Mesothelial cell of epicardium (in vitro differentiated cells): ENCODE measurements at places on chromosomes 7 and 10.

GRCh38 chr10:46530249-46531186, 25.9 kb downstream of the GPRIN2 start:
- H3K27ac ChIP-seq = no peak overlapping the region
- H3K4me1 ChIP-seq = no peaks in the 10 kb centered on the region
- no peak overlapping the region for H3K4me3 ChIP-seq
- DNase-seq = no peak

- no peak for DNase-seq
- H3K4me3 ChIP-seq = no peak overlapping the region
- H3K27ac ChIP-seq = no peak overlapping the region
- H3K27me3 ChIP-seq = peaks cover 3% of the 10 kb centered on the region
Observed at GRCh38 chr10:108052981-108053380, 888.5 kb upstream of the SORCS1 start.

DNA sequence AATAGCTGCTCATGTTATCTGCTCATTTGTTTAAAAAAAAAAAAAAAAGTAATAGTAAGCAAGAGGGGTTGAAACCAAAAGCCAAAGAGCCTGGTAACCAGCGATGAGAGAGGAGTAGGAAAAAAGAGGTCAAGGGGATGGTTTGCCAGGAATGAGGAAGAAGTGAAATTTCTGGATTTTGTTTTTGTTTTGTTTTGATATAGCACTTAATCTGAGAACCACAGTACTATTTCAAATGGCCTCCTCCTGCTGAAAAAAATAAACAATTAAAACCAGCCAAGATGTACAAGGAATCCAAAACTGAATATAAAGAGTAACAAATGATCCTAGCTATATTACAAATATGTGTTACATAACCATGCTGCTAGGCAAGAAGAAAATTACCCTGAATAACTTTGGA, 213.1 kb downstream of the FGFR2 start:
- no peak overlapping the region for H3K4me3 ChIP-seq
- H3K27me3 ChIP-seq = no peaks in the 10 kb centered on the region
- no peak overlapping the region for H3K27ac ChIP-seq
- peaks cover 2% of the 10 kb centered on the region for H3K36me3 ChIP-seq
- DNase-seq = no peak

- no peak for DNase-seq
- H3K36me3 ChIP-seq = peaks cover 3% of the 10 kb centered on the region
- no peaks in the 10 kb centered on the region for H3K27me3 ChIP-seq
- H3K4me1 ChIP-seq = peaks cover 50% of the 10 kb centered on the region
Observed at GRCh38 chr10:34584164-34584563, 230.9 kb downstream of the PARD3 start.

DNA sequence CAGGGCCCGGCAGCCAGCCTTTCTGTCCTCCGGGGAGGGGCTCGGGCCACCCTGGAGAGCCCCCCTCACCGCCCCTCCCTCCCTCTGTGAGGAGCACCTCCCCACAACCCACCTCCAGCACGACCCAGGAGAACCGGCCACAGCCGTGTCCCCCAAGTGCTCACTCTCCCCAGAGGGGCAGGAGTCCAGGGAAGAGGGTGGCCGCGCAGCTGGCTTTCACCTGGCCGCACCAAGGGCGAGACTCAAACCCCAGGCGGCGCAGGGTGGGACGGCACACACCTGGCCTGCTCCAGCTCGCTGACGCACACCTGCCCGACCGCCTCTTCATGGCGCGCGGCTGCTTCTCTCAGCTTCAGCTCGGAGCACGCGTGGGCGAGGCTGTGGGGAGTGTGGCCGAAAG, 73.4 kb downstream of the CFAP46 start:
- H3K4me3 ChIP-seq = no peak overlapping the region
- H3K4me1 ChIP-seq = peaks cover 9% of the 10 kb centered on the region
- H3K27ac ChIP-seq = no peak overlapping the region
- no peaks in the 10 kb centered on the region for H3K36me3 ChIP-seq
- H3K27me3 ChIP-seq = peaks cover 26% of the 10 kb centered on the region

- DNase-seq = no peak
- H3K36me3 ChIP-seq = peaks cover 7% of the 10 kb centered on the region
- no peak overlapping the region for H3K27ac ChIP-seq
- H3K27me3 ChIP-seq = no peaks in the 10 kb centered on the region
- H3K4me3 ChIP-seq = no peak overlapping the region
- H3K4me1 ChIP-seq = peaks cover 8% of the 10 kb centered on the region
Observed at GRCh38 chr7:101453617-101454016, 90.9 kb downstream of the COL26A1 start.

- no peaks in the 10 kb centered on the region for H3K36me3 ChIP-seq
- H3K27me3 ChIP-seq = no peaks in the 10 kb centered on the region
- DNase-seq = no peak
- no peak overlapping the region for H3K27ac ChIP-seq
- no peak overlapping the region for H3K4me3 ChIP-seq
Observed at GRCh38 chr10:34670081-34670480, 145.0 kb downstream of the PARD3 start.

DNA sequence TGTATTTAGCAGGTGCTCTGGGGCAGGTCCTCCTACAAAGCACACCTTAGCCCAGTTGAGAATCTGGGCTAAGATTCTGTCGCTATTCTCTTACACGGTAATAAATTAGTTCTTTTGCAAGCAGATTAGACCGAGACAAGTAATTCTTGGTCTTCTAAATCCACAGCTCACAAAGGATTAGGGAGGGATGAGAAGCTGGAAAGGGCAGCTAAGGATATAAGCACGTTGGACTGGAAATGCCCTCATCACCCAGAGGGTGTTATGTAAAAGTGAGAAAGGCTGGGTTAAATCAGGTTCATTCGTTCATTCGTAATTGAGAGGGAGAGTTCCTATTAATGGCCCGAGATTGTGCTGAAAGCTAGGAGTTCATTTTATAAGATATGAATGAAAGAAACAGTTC, 41.8 kb downstream of the PFKFB3 start:
- H3K27ac ChIP-seq = no peak overlapping the region
- no peak overlapping the region for H3K4me3 ChIP-seq
- no peaks in the 10 kb centered on the region for H3K27me3 ChIP-seq

DNA sequence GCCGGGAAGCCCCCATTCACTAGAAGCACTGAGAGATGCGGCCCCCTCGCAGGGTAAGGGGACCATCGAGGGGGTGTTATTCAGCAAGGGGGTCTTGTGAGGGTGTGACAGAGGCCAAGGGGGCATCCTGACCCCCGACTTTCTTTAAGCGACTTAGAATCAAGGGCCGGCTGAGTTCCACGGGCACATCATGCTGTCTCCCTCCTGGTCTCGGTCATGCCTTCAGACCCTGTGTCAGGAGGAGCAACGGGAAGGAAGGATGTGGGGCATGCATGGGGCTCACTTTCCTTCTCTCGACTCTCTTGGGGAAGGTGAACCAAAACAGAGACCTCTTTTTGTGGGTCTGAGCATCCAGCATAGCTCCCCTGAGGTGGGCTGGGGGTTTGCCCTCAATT, 2.5 kb downstream of the ACSL5 start:
- H3K27me3 ChIP-seq = no peaks in the 10 kb centered on the region
- no peak for DNase-seq
- H3K4me1 ChIP-seq = no peaks in the 10 kb centered on the region
- no peaks in the 10 kb centered on the region for H3K36me3 ChIP-seq
- H3K4me3 ChIP-seq = no peak overlapping the region

- H3K4me3 ChIP-seq = no peak overlapping the region
- H3K27ac ChIP-seq = no peak overlapping the region
- H3K4me1 ChIP-seq = peaks cover 6% of the 10 kb centered on the region
- no peak for DNase-seq
- H3K27me3 ChIP-seq = no peaks in the 10 kb centered on the region
- H3K36me3 ChIP-seq = peaks cover 10% of the 10 kb centered on the region
Observed at GRCh38 chr7:139753081-139753692, 24.6 kb downstream of the HIPK2 start.

DNA sequence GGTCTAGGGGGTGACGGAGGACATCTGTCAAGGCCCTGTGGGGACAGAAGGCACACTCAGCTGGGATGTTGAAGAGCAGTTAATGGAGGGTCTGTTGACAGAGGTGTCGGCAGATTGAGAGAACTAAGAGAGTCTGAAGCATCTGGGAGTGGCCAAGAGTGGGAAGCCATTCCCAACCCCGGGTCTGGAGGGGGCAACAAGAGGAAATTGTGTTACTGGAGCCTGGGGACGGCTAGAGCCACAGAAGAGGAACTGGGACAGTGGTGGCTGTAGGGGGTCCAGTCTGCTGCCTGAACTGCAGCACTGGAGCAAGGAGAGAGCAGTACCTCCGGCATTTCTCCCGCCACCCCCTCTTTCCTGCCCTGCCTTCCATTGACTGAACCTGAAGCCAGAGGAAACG, 136.6 kb downstream of the CHN2 start:
- no peaks in the 10 kb centered on the region for H3K27me3 ChIP-seq
- no peak overlapping the region for H3K27ac ChIP-seq
- H3K36me3 ChIP-seq = no peaks in the 10 kb centered on the region
- H3K4me3 ChIP-seq = no peak overlapping the region

- H3K36me3 ChIP-seq = peaks cover 14% of the 10 kb centered on the region
- H3K27ac ChIP-seq = peak overlapping the region; percentile 26
- H3K4me1 ChIP-seq = peaks cover 51% of the 10 kb centered on the region
- no peak for DNase-seq
Observed at GRCh38 chr7:101934618-101935017, 117.2 kb downstream of the CUX1 start.

- no peaks in the 10 kb centered on the region for H3K4me1 ChIP-seq
- H3K27ac ChIP-seq = no peak overlapping the region
Observed at GRCh38 chr7:130741331-130741995, 7.5 kb upstream of the KLF14 start.

DNA sequence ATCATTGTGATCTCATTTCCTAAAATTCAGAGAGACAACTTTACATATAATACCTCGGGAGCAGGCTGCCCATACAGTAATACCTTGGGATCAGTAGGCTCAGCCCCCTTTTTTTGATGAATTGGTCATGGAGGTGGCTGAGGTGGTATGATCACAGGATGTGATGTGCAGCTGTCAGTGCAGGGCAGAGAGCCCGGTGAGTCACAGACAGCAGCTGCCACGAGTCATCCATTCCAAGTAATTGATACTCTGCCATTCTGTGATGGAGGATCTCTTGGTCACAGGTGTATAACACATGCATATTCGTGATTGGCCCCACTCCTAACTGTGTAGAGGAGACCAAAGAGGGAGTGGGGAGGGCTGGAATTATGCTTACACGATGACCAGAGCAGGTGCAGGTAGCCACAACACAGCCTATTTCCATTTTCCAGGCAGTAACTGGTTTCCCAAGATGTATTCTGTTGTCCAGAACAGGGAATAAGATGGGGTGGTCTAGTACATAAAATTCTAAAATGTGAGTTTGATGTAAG, 14.1 kb downstream of the NRCAM start:
- no peak overlapping the region for H3K4me3 ChIP-seq
- H3K36me3 ChIP-seq = no peaks in the 10 kb centered on the region
- no peak for DNase-seq

- no peak overlapping the region for H3K27ac ChIP-seq
- H3K4me3 ChIP-seq = no peak overlapping the region
- H3K36me3 ChIP-seq = no peaks in the 10 kb centered on the region
- no peak for DNase-seq
Observed at GRCh38 chr7:155398944-155399343, 59.0 kb upstream of the EN2 start.

DNA sequence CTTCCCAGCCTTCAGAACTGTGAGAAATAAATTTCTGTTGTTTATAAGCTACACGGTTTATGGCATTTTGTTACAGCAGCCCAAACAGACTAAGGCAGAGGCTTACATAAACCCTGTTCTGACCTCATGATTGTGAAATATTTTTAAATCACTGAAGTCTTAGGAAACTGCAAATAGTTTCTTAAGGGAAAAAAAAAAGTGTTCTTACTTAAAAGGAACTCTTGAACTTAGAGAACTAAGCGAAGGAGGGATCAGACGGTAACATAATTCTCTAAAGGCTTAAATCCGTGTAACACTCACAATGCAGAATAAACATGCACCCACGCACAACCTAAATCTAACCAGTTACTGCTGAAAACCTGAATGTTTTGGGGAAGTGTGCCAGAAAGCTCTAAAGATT, 749.1 kb upstream of the LRRTM3 start:
- no peaks in the 10 kb centered on the region for H3K27me3 ChIP-seq
- H3K27ac ChIP-seq = no peak overlapping the region
- H3K4me3 ChIP-seq = no peak overlapping the region

GRCh38 chr10:30747633-30748032, 118.1 kb upstream of the LYZL2 start:
- H3K4me1 ChIP-seq = peaks cover 14% of the 10 kb centered on the region
- H3K36me3 ChIP-seq = no peaks in the 10 kb centered on the region
- no peak overlapping the region for H3K4me3 ChIP-seq
- H3K27me3 ChIP-seq = peaks cover 31% of the 10 kb centered on the region

DNA sequence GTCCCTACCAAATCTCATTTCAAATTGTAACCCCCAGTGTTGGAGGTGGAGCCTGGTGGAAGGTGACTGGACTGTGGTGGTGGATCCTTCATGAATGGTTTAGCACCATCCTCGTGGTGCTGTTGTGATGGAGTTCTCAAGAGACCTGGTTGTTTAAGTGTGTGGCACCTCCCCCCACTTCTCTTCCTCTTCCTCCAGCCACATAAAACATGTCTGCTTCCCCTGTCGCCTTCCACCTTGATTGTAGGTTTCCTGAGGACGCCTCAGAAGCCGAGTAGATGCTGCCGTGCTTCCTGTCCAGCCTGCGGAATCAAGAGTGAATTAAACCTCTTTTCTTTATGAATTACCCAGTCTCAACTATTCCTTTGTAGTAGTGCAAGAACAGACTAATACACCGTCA, 21.0 kb downstream of the GRB10 start:
- H3K4me1 ChIP-seq = peaks cover 9% of the 10 kb centered on the region
- no peak for DNase-seq
- H3K27ac ChIP-seq = no peak overlapping the region
- H3K36me3 ChIP-seq = peaks cover 11% of the 10 kb centered on the region
- H3K4me3 ChIP-seq = no peak overlapping the region
- no peaks in the 10 kb centered on the region for H3K27me3 ChIP-seq

DNA sequence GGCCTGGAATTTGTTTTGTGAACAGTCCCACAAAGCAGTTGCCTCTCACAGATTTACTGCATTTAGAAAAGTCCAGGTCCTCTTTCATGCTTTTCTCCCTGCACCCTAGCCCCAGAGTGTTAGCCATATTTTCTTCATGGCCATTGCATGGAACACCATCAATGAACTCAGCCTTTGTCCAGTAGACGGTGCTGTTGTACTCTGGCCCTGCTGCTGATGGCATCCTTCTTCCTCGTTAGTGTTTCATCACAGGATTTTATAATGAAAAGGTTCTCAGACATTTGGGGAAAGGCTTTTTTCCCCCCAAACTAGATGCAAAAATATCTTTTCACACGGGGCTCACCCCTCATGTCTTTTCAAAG, 93.0 kb upstream of the SLC25A13 start:
- no peak overlapping the region for H3K27ac ChIP-seq
- DNase-seq = peak; percentile 54
- peaks cover 23% of the 10 kb centered on the region for H3K4me1 ChIP-seq

DNA sequence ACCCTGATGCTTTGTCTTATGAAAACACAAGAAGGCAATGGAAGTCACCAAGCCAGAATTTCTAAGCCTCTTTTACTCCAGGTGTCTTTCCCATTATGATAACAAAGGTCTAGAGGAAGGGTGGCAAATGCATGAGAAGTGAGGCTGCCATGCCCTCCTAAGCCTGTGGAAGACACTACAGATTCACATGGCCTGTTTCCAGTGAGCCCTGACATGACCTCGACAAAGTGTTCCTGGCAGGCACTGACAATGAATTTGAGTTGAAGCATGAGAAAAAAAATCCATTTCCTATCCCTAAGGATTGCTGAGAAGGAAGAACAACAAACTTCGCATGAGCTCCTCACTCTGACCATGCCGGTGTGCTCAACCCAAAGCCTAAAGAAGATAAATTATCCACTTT, 268.0 kb downstream of the HTR7 start:
- H3K27me3 ChIP-seq = no peaks in the 10 kb centered on the region
- H3K4me1 ChIP-seq = peaks cover 27% of the 10 kb centered on the region
- H3K27ac ChIP-seq = no peak overlapping the region
- no peaks in the 10 kb centered on the region for H3K36me3 ChIP-seq
